ENCODE measurements at places on chromosomes 11 and 22.

- no peak for DNase-seq
Observed at GRCh38 chr22:48299124-48299523, 1528.5 kb downstream of the BRD1 start.

DNA sequence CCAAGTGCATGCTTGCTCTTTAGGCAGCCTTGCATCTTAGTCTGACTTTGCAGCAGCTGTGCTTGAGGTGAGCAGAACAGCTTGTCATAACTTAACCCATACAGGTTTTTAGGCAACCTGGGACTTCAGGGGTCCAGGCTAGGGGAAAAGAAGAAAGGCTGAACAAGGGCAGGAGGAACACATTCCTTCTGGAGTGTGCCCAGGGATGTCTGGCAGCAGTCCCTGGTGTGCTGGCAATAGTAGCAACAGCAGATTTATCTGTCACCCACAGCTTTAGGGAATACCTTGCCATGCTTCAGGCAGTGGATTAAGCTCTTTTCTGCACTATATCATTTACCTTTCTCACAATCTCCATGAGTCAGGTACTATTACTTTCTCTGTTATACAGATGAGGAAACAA, 513.0 kb downstream of the RAB38 start:
- no peak for DNase-seq

- no peak for DNase-seq
Observed at GRCh38 chr22:41290262-41291221, 4.6 kb upstream of the RANGAP1 start.

GRCh38 chr22:49623715-49624114, 204.0 kb downstream of the BRD1 start:
- DNase-seq, result no peak

GRCh38 chr11:69879729-69880005, 60.5 kb upstream of the FGF3 start:
- no peak for DNase-seq

DNA sequence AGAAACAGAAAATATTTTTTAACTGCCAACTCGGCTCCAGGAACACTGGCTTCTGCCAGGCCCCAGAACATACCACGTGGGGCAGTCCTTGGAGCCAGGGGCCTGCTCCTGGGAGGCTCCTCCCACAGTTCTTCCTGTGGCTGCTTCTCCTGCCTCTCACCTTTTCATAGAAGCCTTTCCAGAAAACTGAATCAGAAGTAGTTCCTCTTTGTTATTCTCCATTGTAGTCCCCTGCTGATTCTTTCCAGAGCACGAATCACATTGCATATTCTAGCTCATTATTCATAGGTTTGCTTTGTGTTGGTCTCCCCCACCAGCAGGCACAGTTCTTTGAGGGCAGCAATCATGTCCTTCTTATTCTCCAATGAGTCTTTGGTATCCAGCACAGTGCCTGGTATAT, 106.0 kb downstream of the EFCAB6 start:
- no peak for DNase-seq

DNA sequence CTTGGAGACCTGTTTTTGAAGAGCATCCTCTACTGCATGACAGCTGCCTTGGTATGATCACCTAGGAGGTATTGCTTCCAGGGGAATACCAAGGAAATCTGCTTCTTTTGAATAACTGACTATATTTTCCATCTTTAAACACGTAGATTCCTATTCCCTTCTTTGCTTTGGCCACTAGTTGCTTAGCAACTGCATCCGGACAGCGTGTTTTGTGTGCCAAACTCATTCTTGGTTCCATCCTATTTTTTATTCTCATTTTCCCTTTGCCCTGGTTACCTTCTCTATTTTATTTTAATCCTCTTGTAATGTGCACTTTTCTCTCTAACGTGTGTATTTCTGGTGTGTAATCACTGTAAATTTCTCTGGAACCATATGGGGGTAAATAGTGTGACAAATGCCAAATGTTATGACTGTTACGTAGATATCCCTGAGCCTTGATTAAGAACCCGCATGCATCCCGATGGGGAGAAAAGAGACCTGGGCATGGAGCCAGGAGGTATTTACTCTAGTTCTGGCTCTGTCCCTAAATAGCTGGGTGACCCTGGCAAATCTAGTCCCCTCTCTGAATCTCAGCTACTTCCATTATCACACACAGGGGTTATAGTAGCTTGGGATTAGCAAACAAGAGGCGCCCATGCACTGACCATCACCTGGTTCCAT, 241.7 kb downstream of the MIAT start:
- DNase-seq, result no peak

GRCh38 chr22:32164075-32164860, 5.2 kb upstream of the C22orf42 start:
- no peak for DNase-seq

- DNase-seq, result no peak
Observed at GRCh38 chr22:49300951-49301397, 526.7 kb downstream of the BRD1 start.

- no peak for DNase-seq
Observed at GRCh38 chr11:43632181-43632580, 48.4 kb upstream of the HSD17B12 start.

DNA sequence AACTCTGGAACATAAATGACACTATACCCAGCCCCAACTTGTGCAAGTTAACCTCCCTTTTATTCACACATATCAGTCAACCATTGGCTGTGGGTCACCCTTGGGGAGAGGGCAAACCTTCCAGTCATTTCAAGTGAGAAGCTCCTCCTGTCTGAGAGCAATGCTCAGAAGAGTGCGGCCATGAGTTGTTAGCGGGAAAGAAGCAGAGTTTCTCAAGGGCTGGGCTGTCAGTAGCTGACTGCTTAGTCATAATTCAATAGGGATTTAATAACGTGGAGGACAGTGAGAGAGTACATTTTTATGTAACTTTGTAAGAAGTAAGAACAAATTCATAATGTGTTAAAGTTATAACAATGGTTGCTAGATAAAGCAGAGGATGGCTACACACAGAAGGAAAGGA, 5.1 kb downstream of the PATE2 start:
- no peak for DNase-seq

DNA sequence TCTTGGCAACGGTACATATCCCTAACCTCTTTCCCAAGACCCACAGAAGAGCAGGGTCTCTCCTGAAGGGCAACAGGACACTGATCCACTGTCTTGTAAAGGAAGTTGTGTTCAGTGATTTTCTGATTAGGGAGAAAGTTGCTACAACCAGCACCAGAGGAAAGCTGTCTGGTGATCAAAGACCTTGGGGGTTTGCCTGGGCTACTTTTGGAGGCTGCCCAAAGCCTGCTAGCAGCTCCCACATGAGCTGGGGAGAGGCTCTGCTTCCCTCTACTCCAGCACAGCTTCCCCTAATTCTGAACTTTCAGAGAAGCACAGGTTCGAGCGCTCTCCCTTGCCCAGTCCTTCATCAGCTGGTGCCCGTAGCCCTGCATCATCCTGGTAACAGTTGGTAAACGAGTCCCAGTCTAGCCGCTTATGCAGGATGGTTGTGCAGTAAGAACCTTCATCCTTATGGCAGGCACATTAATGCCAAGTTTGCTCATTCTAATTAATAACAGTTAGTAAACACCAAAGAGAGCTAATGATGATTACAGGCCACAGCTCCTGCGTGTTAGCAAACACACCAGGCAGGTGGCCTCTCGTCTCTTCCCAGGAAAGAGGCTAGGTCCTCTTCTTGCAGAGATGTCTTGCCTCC, 173.1 kb downstream of the NTM start:
- DNase-seq, result no peak

- DNase-seq, result no peak
Observed at GRCh38 chr11:20194470-20194869, 34.2 kb upstream of the DBX1 start.

GRCh38 chr11:101336858-101337257, 207.2 kb upstream of the PGR start:
- no peak for DNase-seq

- DNase-seq, result no peak
Observed at GRCh38 chr11:13997881-13998280, 35.4 kb downstream of the SPON1 start.

DNA sequence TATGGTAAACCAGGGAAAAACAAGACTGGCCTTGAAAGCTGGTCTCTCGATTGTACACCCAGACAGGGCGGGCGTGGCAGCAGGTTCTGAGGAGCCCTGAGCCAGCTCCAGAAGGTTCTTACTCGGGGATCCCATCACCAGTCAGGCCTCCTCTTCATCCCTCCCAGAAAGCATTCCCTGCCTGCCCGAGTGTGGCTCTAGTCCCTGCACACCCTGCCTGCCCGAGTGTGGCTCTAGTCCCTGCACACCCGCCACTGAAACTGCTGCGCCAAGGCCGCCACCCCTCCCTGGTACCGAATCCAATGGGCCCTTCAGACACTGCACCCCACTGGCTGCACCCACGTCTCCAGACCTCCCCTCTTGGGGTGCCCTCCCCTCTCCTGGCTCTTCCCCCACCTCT, 30.1 kb downstream of the KIAA0930 start:
- DNase-seq, result no peak

GRCh38 chr22:45268167-45268957, 16.4 kb upstream of the UPK3A start:
- peak; percentile 26 for DNase-seq

DNA sequence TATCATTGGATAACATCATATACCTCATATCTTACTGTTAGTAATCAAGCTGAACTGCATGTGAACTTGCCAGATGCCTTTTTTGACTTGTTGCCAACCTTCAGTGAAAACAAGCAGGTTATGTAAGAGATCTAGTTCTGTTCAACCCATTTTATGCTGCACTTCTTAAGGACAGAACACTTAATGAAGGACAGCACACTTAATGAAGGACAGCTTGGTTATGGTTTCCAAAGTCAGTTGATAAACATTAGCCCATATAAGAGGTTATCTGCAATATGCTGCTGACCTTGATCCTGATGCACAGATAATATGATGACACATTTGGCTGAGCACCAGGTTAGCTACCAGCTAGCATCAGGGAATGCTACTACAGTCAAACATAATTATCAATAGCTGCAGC, 358.7 kb upstream of the PDGFD start:
- no peak for DNase-seq

DNA sequence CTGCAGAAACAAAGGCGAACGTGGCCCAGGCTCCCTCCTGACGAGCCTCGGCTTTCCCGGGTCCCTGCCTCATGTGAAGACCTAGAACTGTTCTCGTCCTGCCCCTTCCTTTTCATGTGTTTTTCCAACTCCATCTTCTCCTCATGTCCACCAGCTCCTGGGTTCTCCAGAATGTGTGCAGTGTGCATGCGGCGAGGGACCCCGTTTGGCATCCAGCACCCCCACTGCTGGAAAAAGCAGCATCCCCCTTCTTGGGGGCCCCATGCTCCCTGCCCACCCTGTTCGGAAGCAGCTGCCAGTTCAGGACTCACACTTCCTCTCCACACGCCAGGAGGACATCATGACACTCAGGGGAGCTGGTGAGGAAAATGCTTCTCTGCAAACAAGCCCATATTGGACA, 313.5 kb downstream of the BRD1 start:
- no peak for DNase-seq

GRCh38 chr11:70103256-70103975, 25.3 kb downstream of the ANO1 start:
- no peak for DNase-seq

DNA sequence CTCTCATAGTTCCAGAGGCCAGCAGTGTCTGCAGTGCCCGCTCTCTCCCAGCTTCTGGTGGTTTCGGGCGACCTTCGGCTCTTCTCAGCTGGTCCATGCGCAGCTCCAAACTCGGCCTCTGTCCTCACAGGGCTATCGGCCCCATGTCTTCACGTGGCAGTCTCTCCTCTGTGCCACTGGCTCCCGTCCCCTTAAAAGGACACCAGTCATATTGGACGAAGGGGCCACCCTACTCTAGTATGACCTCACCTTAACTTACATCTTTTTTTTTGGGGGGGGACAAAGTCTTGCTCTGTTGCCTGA, 13.8 kb downstream of the LTO1 start:
- no peak for DNase-seq

DNA sequence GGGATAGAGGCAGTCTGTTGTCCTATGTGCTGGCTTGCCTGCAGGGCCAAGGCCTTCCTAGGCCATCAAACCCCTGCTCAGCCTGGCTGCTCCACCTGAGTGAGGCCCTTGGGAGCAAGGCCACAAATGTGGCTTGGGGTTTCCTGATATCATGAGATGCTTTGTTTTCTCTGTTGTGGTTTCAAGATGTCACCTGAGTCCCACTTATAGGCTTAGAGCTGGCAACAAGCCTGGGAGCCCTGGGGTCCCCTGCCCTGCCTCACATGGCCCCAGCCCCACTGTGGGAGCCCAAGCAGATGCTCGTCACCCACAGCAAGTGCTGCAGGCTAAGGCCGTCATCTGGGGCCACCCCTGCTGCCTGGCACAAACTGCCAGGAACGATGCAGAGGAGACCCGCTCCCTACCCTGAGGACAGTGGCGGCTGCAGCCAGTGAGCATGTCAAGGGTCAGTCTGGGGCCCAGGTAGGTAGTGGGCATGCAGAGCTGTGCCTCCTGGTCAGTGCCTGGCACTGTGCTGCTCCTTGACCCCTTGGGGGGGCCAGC, 75.4 kb upstream of the KCNQ1OT1 start:
- peak; percentile 41 for DNase-seq

DNA sequence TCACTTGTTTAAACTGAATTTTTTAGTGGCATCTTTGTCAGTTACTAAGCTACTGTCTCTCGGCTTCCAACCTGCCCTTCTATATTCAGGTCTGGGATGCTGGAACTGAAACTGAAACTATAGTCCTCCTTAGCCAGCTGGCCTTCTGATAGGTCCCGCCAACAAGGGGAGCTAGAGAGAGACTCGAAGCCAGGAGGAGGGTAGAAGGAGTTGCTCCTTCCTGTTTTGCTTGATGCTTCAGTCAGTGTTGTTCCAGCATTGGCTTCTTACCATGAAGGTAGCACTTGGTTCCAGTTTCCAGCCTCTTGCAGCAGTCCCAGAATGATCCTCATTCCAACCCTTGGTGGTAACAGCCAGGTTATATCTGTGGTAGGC, 32.9 kb upstream of the HORMAD2 start:
- peak; percentile 84 for DNase-seq

DNA sequence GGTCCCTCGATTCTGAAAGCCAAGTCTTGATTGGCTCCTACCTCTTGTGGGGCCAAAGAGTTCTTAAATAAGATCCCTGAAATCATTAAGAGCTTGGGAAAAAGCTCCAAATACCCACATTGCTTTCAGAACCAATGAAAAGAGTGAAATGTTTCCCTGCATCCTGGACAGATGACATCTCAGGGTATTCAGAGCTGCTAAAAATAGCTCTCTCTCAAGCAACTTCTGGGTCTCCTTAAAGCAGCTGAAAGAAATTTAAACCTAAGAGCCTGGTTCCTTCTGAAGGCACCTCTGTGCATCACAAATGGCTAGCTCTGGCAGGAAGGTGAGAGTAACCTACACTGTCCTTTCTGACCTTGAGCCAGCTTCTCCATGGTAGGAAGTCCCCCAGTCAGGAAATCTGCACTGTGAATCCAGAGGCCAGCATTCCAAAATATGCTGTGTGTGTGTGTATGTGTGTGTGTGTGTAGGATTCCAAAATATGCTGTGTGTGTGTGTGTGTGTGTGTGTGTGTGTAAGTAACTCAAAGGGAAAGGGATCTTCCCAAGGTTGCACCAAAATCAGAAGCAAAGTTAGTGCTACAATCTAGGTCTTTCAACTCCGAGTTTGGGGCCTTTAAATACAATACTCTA, 50.1 kb downstream of the RELT start:
- no peak for DNase-seq

GRCh38 chr11:15896530-15896929, 459.8 kb downstream of the SOX6 start:
- DNase-seq, result no peak

- DNase-seq, result no peak
Observed at GRCh38 chr11:12793506-12793905, 119.3 kb downstream of the TEAD1 start.
